ENCODE measurements at places on chromosomes 7 and 10.

DNA sequence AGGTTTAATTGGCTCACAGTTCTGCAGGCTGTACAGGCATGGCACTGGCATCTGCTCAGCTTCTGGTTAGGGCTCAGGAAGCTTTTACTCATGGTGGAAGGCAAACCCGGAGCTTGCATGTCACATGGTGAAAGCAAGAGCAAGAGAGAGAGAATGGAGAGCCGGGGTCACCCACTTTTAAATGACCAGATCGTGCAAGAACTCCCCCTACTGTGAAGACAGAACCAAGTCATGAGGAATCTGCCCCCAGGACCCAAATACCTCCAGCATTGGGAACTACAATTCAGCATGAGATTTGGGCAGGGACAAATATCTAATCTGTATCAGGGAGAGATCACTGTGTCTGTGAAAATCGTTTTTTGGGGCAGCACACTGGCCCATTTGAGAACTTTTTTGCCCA, 110.0 kb upstream of the MYO3A start:
- no peak for DNase-seq

DNA sequence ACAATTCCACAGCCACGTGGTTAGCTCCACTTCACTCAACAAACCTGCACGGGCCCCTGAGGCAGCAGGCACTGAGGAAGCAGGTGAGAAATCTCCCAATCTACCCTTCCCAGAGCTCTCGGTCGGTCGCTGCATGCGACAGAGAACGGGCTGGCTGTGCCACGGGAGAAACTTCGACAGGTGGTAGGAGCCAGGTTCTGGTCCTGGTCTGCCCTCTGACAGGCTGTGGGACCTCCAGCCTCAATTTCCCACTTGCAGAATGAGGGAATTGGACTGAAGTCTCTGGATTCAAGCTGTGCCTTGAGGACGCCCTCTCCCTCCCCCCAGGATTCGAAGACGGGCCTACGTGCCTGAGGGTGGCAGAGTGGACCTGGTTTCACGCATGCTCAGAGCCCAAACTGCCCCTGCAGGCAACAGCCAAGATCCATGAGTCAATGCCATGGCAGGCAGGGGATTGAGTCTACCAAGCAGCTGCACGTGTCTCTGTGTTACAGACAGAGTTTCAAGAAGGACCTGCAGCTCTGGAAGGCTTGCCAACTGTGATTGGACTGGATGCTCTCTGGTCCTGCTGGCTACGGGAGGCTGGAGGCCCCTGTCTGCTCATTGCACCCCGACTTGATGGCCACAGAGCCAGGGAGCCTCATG, 215.0 kb downstream of the USP6NL start:
- DNase-seq, result no peak

DNA sequence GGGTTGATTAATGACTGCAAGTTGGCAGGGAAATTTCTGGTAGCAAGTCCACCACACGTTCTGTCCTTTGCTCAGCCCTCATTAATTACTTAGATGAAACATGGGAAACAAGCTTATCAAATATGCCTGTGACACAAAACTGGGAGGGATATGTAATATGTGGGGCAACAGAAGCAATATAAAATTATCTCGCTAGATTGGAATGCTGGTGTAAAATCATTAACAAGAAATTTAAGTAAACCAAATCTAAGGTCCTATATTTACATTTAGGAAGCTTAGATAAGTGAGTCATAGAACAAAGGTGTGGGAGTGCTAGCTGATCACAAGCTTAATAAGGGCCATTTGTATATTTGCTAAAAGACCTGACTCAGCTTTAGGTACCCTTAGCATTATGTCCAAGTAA, 23.5 kb downstream of the TRPV5 start:
- DNase-seq, result no peak

DNA sequence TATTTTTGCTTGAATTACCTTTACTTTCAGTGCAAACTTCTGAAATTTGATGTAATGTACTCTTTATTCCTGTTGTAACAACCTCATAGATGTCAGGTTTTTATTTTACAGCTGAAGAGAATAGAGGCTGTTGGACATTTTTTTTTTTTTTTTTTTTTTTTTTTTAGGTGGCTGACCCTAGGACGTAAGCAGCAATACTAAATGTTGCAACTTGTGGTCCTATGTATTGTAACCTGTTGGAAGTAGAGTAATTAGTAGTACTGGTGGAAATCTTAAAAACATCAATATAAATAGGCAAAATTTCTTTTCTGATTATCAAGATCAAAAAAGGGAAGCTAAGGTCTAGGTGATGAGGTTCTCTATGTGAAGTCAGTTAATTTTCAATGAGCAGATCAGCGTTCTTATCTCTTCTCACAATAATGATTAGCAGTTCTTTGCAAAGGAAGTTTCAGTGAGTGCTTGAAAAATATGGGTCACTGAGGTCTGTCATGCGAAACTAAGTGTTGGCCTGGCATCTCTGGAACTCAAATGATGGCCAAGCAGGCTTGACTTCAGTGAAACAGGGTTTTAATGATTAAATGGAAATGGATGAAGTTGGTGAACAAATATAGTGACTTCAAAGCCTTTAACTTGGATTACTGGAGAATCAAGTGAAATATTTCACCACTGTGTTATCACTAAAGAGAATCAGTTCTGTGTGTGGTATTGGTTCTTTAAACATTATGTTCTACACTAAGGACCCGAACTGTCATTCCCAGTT, 42.7 kb downstream of the BICC1 start:
- no peak for DNase-seq

DNA sequence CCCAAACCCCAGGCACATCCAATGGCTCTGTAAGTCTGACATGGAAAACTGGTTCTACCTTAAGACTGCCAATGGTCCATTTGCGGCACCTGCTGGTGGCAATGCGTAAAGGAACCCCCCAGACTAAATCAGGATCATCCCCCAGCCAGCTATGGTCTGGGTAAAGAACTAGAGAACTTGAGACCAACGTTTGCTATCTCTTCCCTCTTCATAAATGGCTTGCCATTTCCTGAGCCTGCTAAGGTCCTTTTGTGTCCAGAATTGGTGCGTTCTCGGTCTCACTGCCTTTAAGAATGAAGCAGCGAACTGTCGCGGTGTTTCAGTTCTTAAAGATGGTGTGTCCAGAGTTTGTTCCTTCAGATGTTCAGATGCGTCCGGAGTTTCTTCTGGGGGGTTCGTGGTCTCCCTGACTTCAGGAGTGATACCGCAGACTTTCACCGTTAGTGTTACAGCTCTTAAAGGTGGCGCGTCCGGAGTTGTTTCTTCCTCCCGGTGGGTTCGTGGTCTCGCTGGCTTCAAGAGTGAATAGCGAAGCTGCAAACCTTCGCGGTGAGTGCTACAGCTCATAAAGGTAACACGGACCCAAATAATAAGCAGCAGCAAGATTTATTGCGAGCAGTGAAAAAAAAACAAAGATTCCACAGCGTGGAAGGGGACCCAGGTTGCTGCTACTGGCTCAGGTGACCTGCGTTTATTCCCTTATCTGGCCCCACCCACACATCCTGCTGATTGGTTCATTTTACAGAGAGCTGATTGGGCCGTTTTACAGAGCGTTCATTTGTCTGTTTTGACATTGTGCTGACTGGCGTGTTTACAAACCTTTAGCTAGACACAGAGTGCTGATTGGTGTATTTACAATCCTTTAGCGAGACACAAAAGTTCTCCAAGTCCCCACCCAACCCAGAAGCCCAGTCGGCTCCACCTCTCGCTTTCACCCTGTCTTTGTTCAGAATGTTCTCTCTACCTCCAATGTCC, 95.4 kb downstream of the ELMO1 start:
- DNase-seq, result peak; percentile 65

GRCh38 chr7:34982371-34983019, 54.8 kb downstream of the DPY19L1 start:
- no peak for DNase-seq

GRCh38 chr10:35765066-35765527, 123.0 kb upstream of the FZD8 start:
- no peak for DNase-seq
